Motor neuron (in vitro differentiated cells): ENCODE measurements at places on chromosomes 4 and X.

DNA sequence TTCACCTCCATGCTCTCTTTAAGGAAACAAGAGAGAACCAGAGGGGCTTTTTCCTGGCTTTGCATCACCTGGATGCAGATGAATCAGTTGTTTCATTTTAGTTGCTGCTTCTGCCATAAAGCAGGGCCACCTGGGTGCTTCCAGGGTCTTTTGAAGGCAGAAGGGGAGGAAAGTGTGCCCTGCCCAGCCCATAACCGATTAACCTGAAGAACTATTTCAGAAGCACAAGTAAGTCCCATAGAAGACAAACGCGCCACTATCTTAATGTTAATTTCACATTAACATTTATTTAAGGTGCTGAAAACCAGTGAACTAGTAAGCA lies 32.1 kb downstream of the IRF2 start:
- no peak for ATAC-seq

DNA sequence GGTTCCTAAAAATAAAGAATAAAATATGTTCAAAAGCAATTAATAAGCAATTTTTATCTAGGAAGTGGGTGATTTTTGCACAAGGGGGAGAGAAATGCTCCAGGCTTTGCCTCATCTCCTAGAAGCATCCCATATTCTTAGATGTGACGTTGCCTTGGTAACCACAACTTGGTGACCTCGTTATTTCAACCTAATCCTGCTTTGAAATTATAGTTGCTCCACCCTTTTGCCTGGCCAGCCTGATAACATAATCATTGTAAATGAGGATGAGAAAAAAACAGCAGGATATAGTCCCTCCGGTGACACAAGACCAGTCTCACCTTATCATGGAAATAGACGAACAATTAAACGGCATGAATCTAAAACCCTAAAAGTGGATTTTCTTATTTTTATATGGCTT lies 194.4 kb downstream of the QDPR start:
- ATAC-seq, result peak; percentile 39

DNA sequence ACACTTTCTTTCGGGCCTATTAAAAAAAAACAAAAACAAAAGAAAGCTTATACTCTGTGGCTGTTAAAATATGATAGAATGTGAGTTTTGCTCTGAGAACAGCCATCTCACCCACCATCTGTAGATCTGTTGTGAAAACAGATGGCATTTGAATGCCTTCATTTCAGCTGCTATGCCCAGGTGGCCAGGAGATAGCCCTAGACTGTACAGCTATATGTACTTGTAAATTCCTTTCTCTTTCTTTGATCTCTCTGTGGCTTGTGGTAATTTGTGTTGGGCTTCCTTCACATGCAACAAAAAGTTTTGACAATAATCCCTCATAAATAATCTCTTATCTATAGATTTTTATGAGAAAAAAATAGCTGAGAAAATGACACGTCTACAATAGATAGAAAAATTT lies 38.1 kb downstream of the PNPLA4 start:
- ATAC-seq, result no peak

GRCh38 chr4:121299367-121299766 lies 81.5 kb downstream of the QRFPR start:
- ATAC-seq, result no peak

GRCh38 chrX:141278306-141278705 lies 36.0 kb upstream of the SPANXC start:
- no peak for ATAC-seq

DNA sequence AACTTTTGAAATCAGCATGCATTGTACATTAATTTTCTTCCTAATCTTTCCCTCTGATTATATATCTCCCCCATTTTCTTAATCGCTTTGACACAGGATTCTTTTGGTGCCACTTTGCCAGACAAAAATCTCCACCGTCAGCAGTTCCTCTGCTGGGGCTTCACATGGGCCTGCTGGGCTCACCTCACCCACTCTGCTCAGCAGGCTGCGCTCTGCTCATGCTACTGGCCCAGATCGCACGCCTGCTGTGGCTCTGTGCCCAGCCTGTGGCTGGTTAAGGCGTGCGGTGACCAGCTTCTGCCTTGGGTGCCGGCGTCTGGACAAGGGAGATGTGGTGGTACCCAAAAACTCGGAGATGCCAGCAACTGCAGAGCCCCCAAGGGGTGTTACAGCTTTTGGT lies 31.1 kb downstream of the UCHL1 start:
- ATAC-seq, result no peak

GRCh38 chr4:8675383-8675782 lies 82.8 kb downstream of the CPZ start:
- peak; percentile 83 for ATAC-seq

DNA sequence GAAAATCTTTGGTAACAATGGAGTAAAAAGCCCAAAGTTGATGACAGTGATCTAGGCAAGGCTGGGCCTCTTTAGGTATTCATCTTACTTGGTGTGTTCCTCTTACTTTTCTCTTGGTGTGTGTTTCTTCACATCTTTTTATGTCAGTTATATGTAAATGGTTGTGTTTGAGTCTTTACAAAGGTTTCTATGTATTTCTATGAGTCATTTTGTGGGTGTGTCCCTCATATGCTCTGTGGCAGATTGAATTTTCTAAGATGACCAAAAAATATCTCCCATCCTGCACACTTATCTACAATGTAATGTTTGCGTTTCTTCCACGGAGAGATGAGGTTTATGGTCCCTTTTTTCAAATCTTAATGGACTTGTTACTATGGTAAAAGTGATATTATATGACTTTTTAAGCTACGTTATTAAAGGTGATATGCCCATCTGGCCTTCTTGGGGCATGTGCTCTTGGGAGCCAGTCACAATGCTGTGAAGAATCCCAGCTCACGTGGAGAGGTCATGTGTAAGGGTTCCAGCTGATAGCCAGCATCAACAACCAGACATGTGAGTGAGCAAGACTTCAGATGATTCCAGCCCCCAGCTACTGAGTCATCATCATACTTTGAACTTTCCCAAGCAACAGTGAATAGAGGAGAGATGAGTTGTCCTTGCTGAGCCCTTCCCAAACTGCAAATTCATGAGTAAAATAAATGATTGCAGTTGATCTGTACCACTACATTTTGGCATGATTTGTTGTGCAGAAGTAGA lies 126.9 kb downstream of the CBLL2 start:
- ATAC-seq, result peak; percentile 91

DNA sequence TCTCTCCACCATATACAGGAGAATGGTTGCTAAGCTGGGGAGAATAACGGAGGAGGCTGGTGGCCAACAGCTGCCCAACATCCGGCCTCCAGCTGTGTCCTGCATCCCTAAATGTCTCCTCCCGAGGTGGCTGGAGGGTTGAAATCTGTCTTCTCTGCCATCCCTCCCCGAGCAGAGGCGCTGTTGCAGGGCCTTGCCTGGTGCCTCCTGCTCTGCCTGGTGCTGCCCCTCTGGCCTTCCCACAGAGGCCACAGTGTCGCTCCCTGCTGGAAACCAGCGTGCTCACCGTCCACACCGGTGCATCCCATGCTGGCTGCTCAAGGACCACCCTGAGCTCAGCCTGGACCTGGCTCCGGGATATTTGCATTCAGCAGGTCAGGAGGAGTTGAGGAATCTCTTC lies 115.2 kb downstream of the ENPP6 start:
- no peak for ATAC-seq
